ENCODE measurements at places on chromosomes 5 and 9.

DNA sequence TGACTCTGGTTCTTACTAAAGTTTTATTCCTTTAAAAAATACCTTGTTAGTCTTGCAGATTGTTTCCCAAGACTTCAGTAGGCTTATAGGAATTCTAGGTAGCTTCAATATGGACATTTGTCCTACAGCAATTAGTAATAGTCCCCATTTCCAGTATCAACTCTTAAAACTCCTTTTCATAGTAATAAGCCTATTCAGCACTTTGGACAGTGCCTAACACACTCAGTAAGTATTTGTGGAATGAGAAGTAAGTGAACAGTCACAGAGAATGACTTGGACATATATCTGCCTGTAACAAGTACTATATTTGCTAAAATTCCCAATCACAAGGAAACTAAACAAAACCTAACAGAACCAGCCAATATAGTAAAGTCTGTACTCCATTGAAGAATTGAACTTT lies 1291.8 kb upstream of the DMAC1 start:
- DNase-seq, result peak; percentile 20

GRCh38 chr9:127921557-127922120 lies 4.8 kb upstream of the ST6GALNAC4 start:
- DNase-seq, result peak; percentile 70

GRCh38 chr5:139181835-139182452 lies 16.2 kb downstream of the SIL1 start:
- peak; percentile 67 for DNase-seq

- no peak for DNase-seq
Measured at GRCh38 chr9:110521206-110521605, 58.3 kb downstream of the SVEP1 start.

GRCh38 chr9:14278291-14278721 lies 35.6 kb downstream of the NFIB start:
- DNase-seq, result no peak

DNA sequence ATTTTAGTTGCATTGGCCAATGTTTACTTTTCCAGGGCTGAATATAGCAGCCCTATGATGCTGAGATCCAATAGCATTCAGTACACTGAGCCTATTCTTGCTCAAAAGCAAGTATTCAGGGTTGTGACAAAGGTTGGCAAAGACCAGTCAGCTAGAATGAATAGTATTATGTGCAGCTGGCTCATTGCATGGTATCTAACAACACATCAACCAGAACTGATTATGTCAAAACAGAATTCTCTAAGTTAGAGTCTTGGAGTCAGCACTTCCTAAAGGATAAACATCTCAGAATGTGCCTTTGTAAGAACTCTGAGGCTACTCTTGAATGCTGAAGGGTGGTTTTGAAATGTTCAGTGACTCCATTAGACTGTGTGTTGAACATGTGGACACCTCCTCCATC lies 774.5 kb upstream of the RGMB start:
- DNase-seq, result no peak

DNA sequence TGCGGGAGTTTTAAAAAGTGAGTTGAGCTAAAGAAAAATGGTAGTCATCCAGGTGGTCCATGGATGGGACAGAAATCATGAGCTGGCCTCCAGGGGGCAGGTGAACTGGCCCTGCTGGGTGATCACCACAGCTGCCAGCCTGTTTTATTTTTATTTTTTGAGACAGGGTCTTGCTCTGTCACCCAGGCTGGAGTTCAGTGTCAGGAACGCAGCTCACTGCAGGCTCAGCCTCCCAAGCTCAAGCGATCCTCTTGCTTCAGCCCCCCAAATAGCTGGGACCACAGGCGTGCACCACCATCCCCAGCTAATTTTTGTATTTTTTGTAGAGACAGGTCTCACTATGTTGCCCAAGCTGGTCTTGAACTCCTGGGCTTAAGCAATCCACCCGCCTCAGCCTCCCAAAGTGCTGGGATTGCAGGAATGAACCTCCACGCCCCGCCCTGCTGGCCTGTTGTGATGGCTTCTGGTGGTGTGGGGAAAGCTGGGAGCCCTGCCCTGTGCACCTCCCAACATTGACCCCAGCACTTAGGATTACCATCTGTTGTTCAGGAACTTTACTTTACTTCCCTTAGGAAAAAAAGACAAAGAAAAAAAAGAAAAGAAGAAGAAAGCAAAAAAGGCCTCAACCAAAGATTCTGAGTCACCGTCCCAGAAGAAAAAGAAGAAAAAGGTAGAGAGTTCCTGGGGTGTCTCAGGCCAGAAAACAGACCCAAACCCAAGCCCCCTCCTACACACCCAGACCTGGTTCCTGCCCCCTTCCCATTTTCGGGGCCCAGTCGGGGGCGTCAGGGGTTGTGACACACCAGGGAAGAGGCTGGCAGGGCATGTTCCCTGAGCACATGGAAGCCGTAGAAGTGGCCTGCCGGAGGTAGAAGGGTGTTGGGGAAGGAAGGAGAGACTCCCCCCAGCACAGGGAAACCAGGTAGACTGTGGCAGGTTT lies 14.7 kb downstream of the CD74 start:
- DNase-seq, result no peak

GRCh38 chr5:126248611-126249010 lies 174.6 kb upstream of the GRAMD2B start:
- DNase-seq, result no peak

DNA sequence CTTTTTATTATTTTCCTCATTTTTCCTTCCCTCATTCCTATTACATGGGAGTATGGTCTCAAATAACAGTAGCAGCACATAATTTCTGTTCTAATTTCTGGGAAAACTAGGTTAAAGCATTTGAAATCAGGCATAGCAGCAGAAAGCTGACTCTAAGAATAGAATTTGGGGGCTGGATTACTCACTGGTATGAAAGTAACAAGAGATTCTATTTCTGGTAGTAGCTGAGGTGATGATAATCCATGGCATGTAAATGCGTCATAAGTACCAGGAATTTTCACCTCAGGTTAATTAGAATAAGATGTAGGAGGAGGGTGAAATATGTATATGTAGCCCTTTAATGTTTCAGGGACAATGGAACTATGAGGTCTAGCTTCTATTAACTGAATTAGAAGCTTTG lies 662.0 kb downstream of the PTPRD start:
- no peak for DNase-seq

Measured in NB4 (cell line).